ENCODE measurements at places on chromosomes 6 and 20.

- peak; percentile 40 for DNase-seq
These were observed 21.4 kb upstream of the PREP start for GRCh38 chr6:105424175-105424783.

DNA sequence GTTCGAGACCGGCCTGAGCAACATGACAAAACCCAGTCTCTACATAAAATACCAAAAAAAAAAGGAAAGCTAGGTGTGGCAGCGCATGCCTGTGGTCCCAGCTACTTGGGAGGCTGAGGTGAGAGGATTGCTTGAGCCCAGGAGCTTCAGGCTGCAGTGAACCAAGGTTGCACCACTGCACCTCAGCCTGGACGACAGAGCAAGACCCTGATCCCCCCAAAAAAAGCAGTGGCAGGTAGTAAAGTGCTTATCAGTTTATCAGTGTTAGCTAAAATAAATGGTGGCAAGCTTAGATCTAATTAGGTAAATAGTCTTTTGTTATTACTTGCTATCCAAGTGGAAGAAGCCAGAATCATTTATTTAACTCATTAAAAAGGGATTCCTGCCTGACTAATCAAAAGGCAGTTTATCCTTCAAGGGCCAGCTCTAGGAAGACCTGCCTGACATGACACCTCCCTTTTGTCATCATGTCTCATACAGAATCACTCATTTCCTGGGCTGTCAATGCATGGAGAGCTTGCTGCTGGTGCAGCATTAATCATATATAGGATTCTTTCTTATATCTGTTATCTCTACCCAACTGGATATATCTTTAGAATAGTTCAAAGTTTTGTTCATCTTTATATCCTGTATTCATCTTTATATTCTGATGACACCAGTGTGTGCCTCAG lies 9.6 kb downstream of the DSTN start:
- no peak for DNase-seq

GRCh38 chr6:75842191-75842590 lies 93.2 kb downstream of the MYO6 start:
- no peak for DNase-seq

- DNase-seq, result no peak
These were observed 10.8 kb upstream of the UST start for GRCh38 chr6:148735989-148736388.

DNA sequence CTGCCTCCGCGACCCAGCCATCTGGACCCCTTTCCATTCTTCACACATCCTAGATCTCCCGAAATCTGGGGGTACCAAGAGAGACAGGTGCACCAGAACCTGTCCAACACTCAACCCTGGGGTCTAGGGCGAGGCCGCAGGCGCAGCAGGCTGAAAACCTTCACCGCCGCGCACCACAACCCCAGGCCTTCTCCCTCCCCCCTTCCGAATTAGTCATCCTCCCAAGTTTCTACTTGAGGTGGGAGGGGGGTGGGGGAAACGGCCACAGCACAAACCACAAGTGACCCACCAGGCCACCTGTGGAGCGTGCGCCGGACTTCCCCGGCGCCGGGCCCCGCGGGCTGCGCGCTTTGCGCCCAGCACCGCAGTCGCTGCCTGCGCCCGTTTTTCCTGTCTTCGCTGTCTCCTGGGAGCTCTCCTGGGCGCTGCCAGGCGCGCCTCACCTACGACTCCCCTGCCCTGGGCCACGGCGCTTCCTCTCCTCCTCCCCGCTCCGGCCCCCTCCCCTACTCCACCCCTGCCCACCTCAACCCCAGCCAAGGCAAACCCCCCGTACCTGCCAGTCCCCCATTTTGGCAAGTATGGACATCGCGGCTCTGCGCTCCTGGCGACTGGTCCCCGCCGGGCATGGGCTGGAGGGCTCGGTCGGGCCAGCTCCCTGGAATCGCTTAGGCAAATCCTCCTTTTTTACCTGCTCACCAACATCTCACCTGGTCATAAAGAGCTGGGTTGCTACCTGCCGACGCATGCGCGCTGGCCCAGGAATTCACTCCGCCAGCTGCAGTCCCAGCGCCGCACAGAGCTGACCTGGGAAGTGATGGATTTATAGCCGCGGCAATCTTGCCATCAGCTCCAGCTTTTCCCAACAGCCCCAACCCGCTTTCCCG lies 4.2 kb upstream of the TFAP2A start:
- no peak for DNase-seq

DNA sequence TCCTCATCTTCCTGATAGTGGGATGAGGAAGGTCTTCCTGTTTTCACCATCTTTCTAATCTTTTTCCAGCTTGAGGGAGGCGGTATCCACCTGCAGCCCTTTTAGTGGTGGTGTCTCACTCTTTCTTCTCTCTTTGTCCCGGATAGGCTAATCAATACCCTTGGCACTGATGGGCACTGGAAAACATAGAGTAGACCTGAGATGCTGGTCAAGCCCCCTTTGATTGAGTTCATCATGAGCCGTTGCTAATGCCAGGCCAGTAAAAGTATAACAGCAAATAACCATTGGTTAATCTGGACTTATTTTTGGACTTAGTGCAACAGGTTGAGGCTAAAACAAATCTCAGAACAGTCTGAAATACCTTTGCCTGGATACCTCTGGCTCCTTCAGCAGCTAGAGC lies 21.8 kb upstream of the PRND start:
- DNase-seq, result no peak

DNA sequence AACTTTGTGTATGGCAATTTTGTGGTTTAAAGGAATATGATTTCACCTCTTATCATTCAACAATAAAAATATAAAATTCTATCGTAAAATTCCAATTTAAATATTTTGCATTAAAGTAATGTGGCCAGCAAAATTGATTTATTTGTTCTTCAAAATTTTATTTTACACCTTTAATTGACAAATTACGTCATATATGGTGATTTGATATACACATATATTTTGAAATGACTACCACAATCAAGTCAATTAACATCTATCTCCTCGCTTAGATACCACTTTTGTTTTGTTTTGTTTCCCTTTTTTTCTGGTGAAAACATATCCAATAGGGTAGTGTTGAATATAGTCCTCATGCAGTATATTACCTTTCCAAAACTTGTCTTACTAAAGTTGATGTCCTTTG lies 467.6 kb upstream of the HS3ST5 start:
- no peak for DNase-seq

- DNase-seq, result no peak
These were observed 125.1 kb downstream of the SNX5 start for GRCh38 chr20:17843246-17844132.

GRCh38 chr6:96124778-96125177 lies 109.0 kb downstream of the FUT9 start:
- DNase-seq, result no peak

- no peak for DNase-seq
These were observed 26.8 kb downstream of the ERGIC3 start for GRCh38 chr20:35568645-35569044.

DNA sequence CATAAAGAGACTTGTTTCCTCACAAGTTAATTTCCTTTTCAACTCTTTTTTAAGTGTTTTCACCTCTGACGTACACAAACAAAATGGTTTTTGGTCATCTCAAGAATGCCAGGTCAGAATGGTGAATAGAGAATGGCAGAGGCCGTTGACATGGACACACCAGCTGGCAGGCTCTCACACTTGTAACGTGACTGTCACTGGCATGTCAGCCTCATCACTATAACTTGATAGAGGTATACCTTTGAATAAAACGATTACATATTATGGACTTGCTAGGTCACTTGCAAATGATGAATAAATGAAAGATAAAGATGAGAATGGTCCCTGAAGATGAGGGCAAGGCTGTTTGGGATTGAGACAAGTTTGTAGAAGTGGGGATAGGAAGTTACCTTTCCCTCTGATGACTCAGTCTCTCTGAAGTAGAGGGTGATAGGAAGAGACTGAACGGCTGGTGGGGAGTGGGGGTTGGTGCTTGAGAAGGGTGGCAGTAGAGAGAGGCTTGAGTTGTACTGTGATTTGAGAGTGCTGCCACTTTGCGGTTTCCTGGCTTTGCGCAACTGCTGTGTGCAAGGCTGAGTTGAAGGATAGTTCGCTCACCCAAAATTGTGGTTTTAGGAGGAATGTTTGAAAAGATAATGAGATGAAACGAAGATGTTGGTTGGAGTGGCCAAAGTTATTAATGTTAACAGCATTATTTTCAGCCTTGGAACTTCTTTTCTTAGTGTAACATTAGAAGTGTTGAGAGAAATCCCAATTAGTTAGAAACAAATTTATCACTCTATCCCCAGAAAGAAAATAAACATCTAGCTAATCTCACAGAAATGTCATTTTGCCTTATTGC lies 30.3 kb downstream of the TBPL1 start:
- DNase-seq, result no peak

GRCh38 chr6:145368075-145368474 lies 367.2 kb downstream of the EPM2A start:
- DNase-seq, result no peak

DNA sequence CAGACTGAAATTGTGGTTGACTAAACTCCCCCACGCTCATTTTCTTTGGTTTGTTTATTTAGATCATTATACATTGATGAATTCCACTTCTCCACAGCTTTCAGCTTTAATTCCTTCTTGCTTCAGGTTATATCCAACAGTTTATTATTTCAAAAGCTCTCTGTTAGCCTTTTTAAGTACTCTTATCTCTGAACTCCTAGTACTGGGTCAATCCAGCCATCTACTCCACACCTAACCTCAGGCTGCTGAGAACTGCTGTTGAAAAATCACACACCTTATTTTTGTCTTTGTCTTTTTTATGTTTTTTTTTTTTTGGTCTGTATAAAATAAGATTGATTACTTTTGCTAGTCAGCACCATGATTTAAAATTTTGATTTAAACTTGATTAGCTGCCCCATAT lies 32.9 kb downstream of the FLRT3 start:
- no peak for DNase-seq

- DNase-seq, result no peak
These were observed 13.6 kb downstream of the LRRC73 start for GRCh38 chr6:43496370-43497128.

- DNase-seq, result peak; percentile 91
These were observed 191.7 kb upstream of the BTBD3 start for GRCh38 chr20:11726026-11726425.

DNA sequence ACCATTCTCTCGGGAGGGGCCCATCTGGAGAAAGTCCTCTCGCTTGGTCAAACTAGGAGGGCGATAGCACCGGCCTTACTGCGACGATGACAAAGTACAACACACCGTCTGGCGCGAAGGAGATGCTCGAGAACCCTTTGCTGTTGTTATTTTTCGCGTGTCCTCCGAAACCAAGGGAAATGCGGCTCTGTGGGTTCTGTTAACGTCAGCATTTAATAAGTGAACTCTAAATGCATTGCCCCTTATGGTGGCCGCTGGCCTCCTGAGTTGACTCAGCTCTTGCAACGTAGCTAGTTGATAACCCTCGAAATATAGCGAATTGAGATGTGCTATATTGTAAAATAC lies 577 bp upstream of the SCAND1 start:
- no peak for DNase-seq

DNA sequence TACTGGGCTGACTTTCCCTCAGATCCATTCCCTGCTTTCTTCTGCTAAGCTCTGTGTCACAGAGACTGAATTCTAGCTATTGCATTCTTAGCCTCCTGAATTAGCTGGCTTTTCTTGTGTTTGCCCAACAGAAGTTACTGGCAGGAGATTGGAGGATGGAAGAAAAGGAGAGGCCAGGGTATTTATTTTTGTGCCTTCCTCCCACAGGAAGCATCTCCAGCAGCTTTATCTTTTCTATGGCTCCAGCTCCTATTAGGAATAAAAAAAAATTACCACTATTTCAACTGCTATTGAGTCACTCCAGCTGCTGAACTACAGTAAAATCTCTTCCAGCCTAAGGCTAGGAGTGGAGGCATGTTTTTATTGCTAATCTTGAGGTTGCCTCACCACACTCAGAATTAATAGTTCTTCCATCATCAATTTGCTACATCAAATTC lies 492.4 kb downstream of the RFPL4B start:
- DNase-seq, result no peak

- DNase-seq, result no peak
These were observed 61.1 kb downstream of the TMEM170B start for GRCh38 chr6:11598687-11599086.

DNA sequence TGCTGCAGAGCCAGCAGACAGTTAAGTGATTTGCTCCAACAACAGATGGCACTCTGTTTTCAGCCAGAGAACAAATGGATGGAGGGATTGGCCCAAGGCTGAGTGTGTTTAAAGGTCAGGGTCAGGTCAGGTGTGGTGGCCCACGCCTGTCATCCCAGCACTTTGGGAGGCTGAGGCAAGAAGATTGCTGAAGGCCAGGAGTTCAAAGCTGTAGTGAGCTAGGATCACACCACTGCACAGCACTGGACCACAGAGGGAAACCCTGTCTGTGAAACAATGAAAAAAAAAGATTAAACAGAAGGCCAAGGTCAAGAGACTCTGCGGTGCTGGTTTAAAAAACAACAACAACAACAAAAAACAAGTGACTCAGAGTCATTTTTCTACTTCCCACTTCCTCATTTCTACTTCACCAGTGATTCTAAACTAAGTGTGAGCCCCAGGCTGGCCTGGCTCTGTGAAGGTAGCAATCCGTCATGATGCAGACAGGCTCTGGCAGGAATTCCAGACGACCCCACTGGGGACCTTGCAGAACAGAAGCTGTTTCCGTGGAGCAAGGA lies 42.5 kb upstream of the ARMC2 start:
- no peak for DNase-seq

- DNase-seq, result no peak
These were observed 17.1 kb upstream of the TINAG start for GRCh38 chr6:54291146-54291545.

DNA sequence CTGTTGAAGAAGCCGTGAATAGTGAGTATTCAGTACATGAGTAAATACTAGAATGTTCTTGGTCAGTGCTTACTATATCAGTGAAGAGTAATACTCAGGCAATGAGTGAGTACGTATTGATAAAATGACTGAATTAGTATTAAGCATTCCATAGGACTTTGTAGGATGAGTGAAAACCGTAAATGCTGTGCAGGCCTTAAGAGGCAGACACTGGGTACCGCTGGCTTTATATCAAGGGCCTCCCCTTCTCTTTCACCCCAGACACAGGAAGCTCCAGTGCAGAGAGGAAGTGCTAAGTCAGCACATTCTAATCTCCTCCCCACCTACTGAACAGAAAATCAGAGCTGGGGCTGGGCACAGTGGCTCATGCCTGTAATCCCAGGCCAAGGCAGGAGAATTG lies 24.2 kb downstream of the POFUT1 start:
- no peak for DNase-seq

- DNase-seq, result no peak
These were observed 376.1 kb downstream of the CENPW start for GRCh38 chr6:126716032-126716431.

DNA sequence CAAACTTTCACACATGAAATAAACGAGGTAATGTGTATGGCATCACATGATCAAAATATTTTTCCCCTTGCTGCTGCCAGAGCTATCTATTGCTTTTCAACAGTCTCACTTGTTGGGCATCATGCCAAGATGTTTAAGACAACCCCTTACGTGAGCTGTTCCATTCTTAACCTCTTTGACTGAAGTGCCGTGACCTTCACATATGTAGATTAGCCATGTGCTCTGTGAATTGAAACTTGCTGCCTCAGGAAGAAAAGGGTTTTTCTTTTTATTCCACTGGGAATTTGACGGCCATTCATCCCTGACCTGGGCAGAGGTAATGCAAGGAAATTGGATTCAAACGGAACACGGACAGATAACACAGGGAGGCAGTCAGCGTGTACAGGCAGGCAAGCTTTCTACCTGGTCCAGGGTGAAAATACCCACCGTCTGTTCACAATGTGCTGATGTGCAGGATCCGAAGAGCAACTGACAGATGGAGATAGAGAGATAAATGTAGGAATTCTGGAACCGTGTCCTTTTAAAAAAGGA lies 14.2 kb downstream of the ARID1B start:
- peak; percentile 99 for DNase-seq
